ENCODE measurements at places on chromosomes 11 and 22.

GRCh38 chr11:91835051-91835560, 389.5 kb upstream of the FAT3 start:
- no peak overlapping the region for H3K4me3 ChIP-seq
- no peaks in the 10 kb centered on the region for H3K4me1 ChIP-seq
- H3K36me3 ChIP-seq, result no peaks in the 10 kb centered on the region
- no peak overlapping the region for H3K27ac ChIP-seq
- DNase-seq, result no peak

DNA sequence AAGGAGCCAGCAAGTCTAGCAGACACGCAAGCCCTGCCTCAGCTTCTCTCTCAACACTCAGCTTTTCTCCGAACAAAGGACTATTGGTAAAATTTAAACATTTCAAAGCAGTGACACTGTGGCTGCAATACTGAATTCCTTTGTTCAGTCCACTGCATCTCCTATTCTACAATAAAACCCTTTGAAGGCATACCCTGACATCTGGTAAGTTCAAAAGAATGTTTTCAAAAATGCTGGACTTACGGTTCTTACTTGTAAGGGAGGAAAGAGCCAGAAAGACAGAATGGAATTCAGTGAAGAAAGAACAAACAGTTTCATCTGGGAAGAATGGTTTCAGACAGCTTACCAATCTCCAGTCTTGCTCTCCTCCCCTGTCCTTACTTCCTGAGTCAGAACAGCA, 12.7 kb upstream of the OR8K1 start:
- H3K36me3 ChIP-seq, result no peaks in the 10 kb centered on the region
- no peaks in the 10 kb centered on the region for H3K27me3 ChIP-seq
- no peak overlapping the region for H3K27ac ChIP-seq
- no peak for DNase-seq

DNA sequence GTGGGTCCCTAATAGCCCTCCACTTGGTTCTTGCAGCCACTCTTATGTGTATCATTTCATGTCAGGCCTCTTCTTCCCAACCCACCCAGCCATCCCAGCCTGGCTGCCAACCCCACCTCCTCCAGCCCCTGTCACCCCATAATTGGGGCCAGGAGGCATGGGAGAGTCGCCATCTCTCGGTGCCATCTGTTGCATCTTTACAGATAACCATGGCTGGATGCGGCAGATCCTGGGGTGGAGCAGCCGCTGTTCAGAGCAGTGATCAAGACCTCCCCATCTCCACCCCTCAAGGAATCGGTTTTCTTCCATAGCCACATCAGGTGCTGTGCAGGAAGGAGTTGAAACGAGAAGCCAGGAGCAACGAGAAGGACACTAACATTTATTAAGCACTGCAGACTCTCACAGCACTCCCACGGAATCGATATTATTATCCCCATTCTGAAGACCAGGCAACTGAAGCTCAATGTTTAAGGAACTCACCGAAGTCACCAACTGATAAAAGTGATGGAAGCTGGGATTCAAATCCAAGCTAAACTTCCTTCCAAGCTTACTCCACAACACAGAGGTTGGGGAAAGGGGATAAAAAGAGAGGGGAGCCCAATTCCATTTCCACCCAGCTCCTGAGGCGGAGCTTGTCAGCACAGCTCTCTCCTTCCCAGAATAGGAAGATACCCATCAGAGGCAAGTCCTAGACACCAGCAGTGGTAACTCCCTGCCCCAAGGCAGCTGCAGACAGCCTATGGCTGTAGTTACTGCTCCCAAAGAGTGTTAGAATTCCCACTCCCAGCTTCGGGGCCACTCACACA, 2.7 kb downstream of the SLC43A1 start:
- H3K4me3 ChIP-seq, result peak overlapping the region; percentile 98
- DNase-seq, result no peak
- H3K27ac ChIP-seq, result no peak overlapping the region
- H3K27me3 ChIP-seq, result no peaks in the 10 kb centered on the region
- H3K4me1 ChIP-seq, result peaks cover 32% of the 10 kb centered on the region
- H3K36me3 ChIP-seq, result peaks cover 5% of the 10 kb centered on the region

- no peaks in the 10 kb centered on the region for H3K27me3 ChIP-seq
- peak overlapping the region; percentile 72 for H3K27ac ChIP-seq
- peaks cover 92% of the 10 kb centered on the region for H3K4me1 ChIP-seq
Observed at GRCh38 chr22:24437741-24438328, 10.4 kb downstream of the ADORA2A start.

DNA sequence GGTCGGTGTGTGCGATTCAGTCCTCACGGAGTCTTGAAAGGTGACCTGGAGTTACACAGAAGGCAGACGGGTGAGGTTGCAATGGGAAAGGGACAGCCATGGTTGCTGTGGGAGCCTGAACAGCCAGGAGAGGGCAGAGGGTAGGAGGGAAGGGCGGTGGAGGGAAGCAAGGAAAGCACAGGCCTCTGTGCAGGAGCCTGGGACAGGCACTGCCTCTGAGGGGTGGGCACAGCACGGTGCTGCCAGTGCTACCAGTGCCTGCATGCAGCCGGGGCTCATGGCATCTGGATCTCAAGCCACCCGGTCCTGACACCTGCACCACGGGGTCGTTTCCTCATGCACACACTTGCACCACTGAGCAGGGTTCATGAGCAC, 401.0 kb downstream of the TBC1D22A start:
- H3K36me3 ChIP-seq, result peaks cover 12% of the 10 kb centered on the region
- H3K27ac ChIP-seq, result no peak overlapping the region
- H3K27me3 ChIP-seq, result no peaks in the 10 kb centered on the region
- H3K4me1 ChIP-seq, result no peaks in the 10 kb centered on the region

- H3K4me3 ChIP-seq, result no peak overlapping the region
- H3K36me3 ChIP-seq, result peaks cover 5% of the 10 kb centered on the region
- no peaks in the 10 kb centered on the region for H3K27me3 ChIP-seq
- no peak for DNase-seq
- H3K27ac ChIP-seq, result no peak overlapping the region
- H3K4me1 ChIP-seq, result no peaks in the 10 kb centered on the region
Observed at GRCh38 chr11:10232756-10233155, 61.3 kb downstream of the SBF2 start.

GRCh38 chr11:116294630-116295029, 478.2 kb downstream of the BUD13 start:
- no peak for DNase-seq
- no peaks in the 10 kb centered on the region for H3K27me3 ChIP-seq
- no peak overlapping the region for H3K4me3 ChIP-seq
- no peaks in the 10 kb centered on the region for H3K4me1 ChIP-seq
- H3K36me3 ChIP-seq, result no peaks in the 10 kb centered on the region

- peak; percentile 15 for DNase-seq
- peaks cover 8% of the 10 kb centered on the region for H3K4me1 ChIP-seq
- no peaks in the 10 kb centered on the region for H3K27me3 ChIP-seq
- H3K27ac ChIP-seq, result no peak overlapping the region
- H3K4me3 ChIP-seq, result no peak overlapping the region
- H3K36me3 ChIP-seq, result no peaks in the 10 kb centered on the region
Observed at GRCh38 chr22:39785232-39785631, 108.3 kb downstream of the ENTHD1 start.

GRCh38 chr11:9639099-9639498, 24.8 kb upstream of the SWAP70 start:
- no peak overlapping the region for H3K27ac ChIP-seq
- no peaks in the 10 kb centered on the region for H3K36me3 ChIP-seq
- DNase-seq, result no peak
- H3K4me1 ChIP-seq, result no peaks in the 10 kb centered on the region
- H3K4me3 ChIP-seq, result no peak overlapping the region

DNA sequence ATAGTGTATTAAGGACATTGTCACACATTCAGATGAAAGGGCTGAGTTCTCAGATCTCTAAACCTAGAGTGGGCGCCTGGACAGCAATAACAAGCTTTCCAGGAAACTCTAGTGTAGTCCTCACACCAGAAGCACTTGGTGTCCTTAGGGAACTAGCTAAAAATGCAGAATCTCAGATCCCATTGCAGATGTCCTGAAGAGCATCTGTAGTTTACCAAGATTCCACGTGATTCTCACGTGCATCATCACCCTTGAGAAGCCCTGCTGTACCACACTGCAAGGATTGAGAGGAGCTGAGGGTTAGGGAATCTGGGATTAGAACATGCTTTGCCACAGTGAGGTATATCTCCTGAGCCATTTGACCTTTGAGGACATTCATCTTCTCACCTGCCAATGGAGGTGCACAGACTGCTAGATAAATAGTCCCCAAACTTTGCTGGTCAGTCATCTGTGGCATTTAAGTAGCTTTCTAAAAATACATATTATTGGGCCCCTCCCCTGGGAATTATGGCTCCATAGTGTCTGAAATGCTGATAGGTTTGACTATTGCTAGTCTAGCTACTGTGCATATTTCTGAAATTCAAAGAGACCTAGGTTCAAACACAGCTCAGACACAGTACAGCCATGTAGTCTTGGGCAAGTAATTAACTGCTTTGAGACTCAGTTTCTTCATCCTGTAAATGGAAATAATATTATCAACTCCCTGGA, 1068.9 kb downstream of the OPCML start:
- no peaks in the 10 kb centered on the region for H3K27me3 ChIP-seq
- no peaks in the 10 kb centered on the region for H3K36me3 ChIP-seq
- H3K27ac ChIP-seq, result no peak overlapping the region
- H3K4me3 ChIP-seq, result no peak overlapping the region

GRCh38 chr22:23997092-23997491, 8.2 kb downstream of the GSTT4 start:
- no peak for DNase-seq
- H3K4me1 ChIP-seq, result no peaks in the 10 kb centered on the region
- H3K27me3 ChIP-seq, result no peaks in the 10 kb centered on the region

GRCh38 chr22:27877501-27877900, 41.6 kb downstream of the PITPNB start:
- H3K27ac ChIP-seq, result no peak overlapping the region
- no peaks in the 10 kb centered on the region for H3K27me3 ChIP-seq
- peaks cover 18% of the 10 kb centered on the region for H3K36me3 ChIP-seq
- no peak for DNase-seq

DNA sequence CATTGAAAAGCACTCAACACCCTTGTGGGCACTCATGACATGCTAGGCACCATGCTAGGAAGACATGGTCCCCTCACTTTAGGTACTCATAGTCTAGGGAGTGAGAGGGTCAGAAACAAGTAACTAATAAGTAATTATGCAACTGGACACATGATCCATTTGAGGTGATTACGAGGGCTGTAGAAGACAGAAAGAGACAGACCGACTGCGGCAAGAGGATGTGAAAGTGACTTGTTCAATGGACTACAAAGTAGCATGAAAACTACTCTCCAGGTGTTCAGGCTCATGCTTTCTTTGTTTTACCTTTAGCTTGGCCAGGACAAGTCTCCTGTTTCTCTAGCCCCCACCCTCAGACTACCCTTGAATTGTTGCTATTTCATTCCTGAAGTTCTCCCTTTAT, 310.8 kb upstream of the SORL1-AS1 start:
- DNase-seq, result no peak
- H3K4me3 ChIP-seq, result no peak overlapping the region
- no peak overlapping the region for H3K27ac ChIP-seq
- H3K27me3 ChIP-seq, result no peaks in the 10 kb centered on the region
- no peaks in the 10 kb centered on the region for H3K36me3 ChIP-seq
- peaks cover 4% of the 10 kb centered on the region for H3K4me1 ChIP-seq

GRCh38 chr11:114154271-114155047, 94.9 kb downstream of the ZBTB16 start:
- no peaks in the 10 kb centered on the region for H3K36me3 ChIP-seq
- no peaks in the 10 kb centered on the region for H3K27me3 ChIP-seq
- H3K4me3 ChIP-seq, result no peak overlapping the region
- DNase-seq, result no peak
- peaks cover 41% of the 10 kb centered on the region for H3K4me1 ChIP-seq
- no peak overlapping the region for H3K27ac ChIP-seq

DNA sequence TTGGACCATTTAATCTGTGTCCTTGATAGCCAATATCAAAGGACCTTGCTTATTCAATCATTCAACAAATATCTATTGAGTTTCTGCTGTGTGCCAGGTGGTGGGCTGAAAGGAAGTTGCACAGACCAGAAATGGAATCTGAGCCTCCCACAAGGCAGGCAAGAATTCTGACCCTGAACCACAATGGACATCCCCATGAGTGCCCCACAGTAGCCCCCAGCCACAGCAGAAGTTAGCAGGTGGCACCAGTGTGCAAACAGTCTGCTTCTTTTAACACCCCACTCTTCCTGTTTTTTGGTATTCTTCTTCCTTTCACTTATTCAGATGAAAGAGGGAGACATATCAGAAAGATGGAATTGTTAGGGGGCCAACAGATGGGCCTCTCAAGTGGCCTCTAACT, 12.2 kb upstream of the SERPING1 start:
- no peak overlapping the region for H3K4me3 ChIP-seq
- no peak overlapping the region for H3K27ac ChIP-seq

- H3K27me3 ChIP-seq, result no peaks in the 10 kb centered on the region
- H3K27ac ChIP-seq, result no peak overlapping the region
- DNase-seq, result peak; percentile 84
- H3K36me3 ChIP-seq, result no peaks in the 10 kb centered on the region
Observed at GRCh38 chr11:6414874-6415328, 4.0 kb downstream of the APBB1 start.

DNA sequence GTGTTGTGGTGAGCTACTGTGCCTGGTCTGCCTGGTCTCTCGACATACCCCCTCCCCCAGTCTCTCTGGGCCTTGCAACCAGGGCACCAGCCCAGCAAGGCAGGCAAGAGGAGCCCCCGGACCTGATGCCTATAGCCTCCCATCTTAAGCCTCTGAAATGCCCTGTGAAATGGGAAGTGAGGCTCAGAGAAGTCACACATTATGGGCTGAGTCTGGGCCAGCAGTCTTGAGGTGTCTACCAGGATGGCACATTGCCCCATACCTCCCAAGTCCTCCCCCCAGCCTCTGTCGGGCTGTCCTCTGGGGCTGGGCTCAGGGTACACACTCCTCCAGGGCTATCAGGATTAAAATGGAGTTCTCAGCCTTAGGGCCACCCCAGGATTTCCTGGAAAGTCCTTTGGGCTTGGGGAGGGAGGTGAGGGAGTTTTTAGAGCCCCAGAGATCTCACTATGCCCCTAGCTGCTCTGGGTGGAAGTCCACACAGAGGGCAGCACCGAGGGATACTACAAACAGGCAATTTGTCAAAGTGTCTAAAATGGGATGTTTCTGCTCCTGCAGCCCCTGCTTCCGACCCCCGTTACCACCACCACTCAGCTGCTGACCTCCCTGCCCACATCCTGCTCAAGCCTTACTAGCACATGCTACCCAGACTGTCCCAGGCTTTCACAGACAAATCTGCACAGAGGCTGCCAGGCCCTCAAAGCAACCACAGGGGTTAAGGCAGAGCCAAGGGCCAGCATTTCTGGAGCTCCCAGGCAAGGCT, 3.1 kb upstream of the SH3BP1 start:
- peak overlapping the region; percentile 13 for H3K27ac ChIP-seq
- no peaks in the 10 kb centered on the region for H3K36me3 ChIP-seq
- H3K4me3 ChIP-seq, result no peak overlapping the region
- DNase-seq, result no peak
- peaks cover 63% of the 10 kb centered on the region for H3K4me1 ChIP-seq
- H3K27me3 ChIP-seq, result no peaks in the 10 kb centered on the region

GRCh38 chr11:29002816-29003215, 894.6 kb downstream of the METTL15 start:
- no peaks in the 10 kb centered on the region for H3K4me1 ChIP-seq
- H3K4me3 ChIP-seq, result no peak overlapping the region
- DNase-seq, result no peak
- no peaks in the 10 kb centered on the region for H3K27me3 ChIP-seq
- no peak overlapping the region for H3K27ac ChIP-seq

- no peak overlapping the region for H3K27ac ChIP-seq
- peaks cover 2% of the 10 kb centered on the region for H3K27me3 ChIP-seq
- no peaks in the 10 kb centered on the region for H3K36me3 ChIP-seq
- DNase-seq, result no peak
- no peak overlapping the region for H3K4me3 ChIP-seq
Observed at GRCh38 chr11:82682003-82682751, 51.5 kb downstream of the FAM181B start.
